ENCODE measurements at places on chromosomes 16 and 17.

DNA sequence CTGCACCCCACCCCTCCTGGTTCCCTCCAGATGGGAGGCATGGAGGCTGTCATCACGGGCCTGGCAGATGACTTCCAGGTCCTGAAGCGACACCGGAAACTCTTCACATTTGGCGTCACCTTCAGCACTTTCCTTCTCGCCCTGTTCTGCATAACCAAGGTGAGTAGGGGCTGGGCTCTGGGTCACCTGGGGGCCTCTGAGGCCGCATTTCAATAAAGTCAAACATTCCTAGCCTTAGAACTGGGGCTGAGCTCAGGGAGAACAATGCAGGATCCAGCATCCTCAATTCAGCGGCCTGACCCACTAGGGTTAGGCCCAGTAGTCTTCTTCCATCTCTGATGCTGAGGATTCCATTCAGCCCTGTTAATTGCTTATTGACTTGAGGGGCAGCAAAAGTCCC, 42.1 kb downstream of the SLC6A2 start:
- DNase-seq = no peak

GRCh38 chr17:9324864-9325263, 250.8 kb downstream of the STX8 start:
- no peak for DNase-seq

DNA sequence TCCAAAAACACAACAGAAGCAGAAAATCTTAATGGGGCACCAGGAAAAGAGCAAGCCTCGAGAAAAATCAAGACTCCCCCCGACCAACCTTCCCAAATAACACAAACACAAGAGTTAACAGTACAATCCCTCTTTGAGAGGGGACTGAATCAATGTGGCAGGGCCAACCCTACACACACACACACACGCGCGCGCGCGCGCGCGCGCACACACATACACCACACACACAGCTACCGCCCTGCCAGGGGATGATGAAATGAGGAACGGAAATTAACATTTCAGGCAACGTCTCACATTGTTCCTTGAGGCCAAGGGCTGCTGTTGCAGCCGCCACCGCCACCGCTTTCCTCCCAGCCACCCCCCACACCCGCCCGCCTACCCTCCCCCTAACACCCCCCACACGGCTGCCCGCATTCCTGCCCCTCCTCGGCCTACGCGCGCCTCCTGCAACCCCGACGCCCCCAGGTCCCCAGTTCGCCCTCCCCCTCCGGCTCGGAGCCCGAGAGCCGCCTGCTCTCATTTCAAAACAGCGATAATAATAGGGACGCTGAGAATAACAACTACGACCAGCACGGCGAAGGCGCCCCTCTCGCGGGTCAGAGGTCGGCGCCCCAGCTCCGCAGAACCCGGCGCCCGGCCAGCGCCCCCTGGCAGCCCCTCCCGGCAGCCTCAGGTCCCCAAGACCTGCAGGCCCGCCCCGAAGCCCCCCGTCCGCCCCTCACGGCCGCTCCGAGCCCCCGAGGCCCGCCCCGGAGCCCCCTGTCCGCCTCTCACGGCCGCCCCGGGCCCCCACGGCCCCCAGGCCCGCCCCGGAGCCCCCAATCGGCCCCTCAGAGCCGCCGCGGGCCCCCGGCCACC, 1.1 kb downstream of the ANKRD11 start:
- DNase-seq = peak; percentile 78

DNA sequence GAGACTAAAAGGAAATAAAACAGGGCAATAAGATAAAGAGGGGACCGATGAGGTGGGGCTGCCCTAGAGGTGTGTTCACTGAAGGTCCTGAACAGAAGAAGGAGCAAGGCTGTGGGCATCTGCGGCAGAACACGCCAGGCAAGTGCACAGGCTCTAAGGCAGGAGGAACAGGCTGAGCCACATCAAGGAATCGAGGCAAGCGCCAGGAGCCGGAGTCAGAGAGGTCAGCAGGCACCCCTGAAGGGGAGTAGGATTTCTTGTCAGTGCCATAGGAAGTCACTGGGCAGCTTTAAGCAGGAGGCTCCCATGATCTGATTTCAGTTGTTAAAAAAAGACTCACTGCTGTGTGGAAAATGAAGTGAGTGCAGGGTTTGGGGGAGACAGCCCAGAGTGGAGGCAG, 186.5 kb downstream of the KATNIP start:
- DNase-seq = no peak

DNA sequence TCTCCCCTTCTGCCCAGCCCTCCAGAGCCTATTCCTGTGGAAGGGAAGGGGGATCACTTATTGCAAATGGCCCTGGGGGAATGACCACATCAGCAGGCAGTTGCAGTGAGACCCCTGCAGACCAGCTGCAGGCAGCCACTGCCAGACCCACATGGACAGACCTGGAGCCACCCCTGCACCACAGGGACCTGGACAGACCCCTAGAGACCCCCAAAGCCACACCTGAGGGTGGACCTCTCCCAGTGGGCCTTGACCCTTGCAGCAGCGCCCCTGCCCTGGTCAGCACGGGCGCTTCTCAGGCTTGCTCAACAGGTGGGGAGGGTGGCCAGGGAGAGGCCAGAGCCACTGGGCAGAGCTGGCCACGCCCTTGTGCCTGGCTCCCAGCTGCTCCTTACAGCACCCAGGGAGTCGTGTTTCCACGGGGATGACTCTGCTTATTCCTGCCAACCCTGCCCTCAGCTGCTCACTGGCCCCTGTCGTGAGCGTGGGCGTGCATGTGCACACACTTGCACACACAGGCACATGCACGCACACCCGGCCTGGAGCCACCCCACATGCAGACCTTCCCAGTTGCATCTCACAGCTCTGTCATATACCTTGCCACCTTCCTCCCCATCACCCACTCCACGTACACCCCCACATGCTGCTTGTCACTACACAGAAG, 1.3 kb upstream of the SCN4A start:
- no peak for DNase-seq

- DNase-seq = no peak
These were observed 36.5 kb upstream of the C17orf78 start for GRCh38 chr17:37339321-37339720.

Data from non-pigmented ciliary epithelial cell (primary cell).